ENCODE measurements at places on chromosomes 12 and 14.

- DNase-seq: no peak
Measured at GRCh38 chr12:123502163-123502704, 31.3 kb downstream of the RILPL1 start.

- no peak for DNase-seq
Measured at GRCh38 chr12:80617733-80618132, 89.7 kb upstream of the MYF6 start.

- no peak for DNase-seq
Measured at GRCh38 chr12:26786865-26787514, 46.0 kb downstream of the ITPR2 start.

DNA sequence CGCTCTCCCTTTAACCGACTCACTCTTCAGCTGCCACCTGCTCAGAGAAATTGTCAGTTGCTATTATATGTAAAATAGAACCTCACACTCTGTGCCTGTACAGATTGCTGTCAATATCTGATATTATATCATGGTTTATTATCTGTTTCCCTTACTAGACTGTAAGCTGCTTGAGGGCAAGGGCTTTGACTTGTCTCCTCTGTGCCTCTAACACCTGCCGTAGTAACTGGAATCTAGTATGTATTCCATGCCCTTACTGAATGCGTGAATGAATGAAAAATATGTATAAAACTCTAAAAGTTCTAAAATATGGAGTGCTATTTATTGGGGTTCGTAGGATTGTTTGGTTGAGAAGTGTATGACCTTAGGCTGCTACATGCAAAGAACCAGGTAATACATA is 1.7 kb upstream of the CD69 start:
- DNase-seq: no peak

GRCh38 chr14:73567951-73568885 is 795 bp upstream of the ACOT2 start:
- DNase-seq: no peak

Data from forelimb muscle (tissue), 1 donor.